Fibroblast of skin of left biceps (primary cell): ENCODE measurements at places on chromosomes 12 and 14.
A peak's percentile ranks its signal among the peaks of the same experiment; 100 is the strongest.

DNA sequence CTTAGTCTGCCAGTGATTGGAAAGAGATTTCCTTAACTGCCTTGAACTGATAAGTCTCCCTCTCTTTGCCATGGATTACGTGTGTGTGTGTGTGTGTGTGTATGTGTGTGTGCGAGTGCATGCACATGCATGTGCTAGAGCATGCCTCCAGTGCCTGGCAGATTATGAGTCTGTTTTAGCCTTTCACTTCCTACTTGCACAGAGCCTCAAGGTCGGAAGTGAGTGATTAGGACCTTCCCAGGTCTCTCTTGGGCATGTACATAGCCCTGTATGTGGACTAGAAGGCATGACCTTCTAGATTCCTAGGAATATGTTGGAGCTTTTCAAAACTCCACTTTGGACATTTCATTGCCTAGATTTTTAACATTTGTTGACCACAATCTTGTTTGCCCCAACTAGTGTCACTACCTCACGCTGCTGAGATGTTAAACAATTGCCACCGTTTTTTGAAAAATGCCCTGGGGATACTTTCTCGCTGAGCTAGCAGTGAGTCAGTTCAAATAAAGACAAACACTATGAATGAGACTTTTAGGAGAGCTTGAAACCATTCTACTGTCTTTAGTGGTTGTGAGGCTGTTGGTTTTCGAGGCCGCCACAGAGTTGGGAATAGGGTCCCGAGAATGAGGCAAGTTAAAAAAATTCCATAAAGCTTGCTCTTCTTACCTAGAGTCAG, 28.2 kb downstream of the KIAA0586 start:
- DNase-seq, result no peak

- DNase-seq, result no peak
These were observed 60.2 kb downstream of the PLXNC1 start for GRCh38 chr12:94208622-94208966.

- DNase-seq, result no peak
These were observed 46.6 kb upstream of the CDKN3 start for GRCh38 chr14:54350203-54350602.

DNA sequence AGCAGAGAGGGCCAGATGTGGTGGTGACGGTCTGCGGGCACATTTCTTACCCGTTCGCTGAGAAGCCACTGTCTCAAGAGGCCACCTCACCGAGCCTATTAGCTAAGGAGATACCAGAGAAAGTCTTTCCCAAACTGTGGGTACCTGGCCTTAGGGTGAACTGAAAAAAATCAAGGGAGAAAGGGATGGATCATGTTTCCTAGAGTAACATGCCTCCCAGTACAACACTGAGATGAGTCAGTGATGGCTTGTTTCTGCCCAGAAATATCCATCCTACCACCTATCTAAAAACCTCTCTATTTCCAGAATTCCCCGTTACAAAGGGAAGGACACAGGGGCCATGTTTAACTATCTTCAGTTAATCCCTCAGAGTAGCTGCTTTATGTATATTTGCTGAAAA, 83.7 kb downstream of the LMNTD1 start:
- no peak for DNase-seq

DNA sequence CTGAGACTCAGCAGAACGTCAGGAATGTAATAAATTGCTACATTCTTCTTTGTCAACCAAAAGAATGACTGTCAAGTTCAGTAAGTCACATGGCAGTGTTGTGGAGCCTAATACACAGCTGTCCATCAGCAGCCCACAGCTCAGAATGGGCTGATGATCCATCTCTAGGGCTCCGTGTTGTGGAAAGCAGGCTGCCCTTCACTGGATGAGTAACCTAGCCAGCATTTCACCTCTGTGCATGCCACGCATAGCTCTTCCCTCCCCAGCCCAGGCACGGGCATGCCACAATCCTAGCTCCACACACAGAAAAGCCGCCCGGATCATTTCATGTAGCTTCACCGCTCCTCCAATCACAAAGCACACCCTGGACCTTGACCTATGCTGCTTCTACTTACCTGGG, 878.0 kb upstream of the TMEM132C start:
- DNase-seq, result no peak

- DNase-seq, result no peak
These were observed 1094.1 kb upstream of the FLRT2 start for GRCh38 chr14:84435820-84436324.

GRCh38 chr12:108319277-108320234, 19.6 kb downstream of the CMKLR1 start:
- no peak for DNase-seq

- no peak for DNase-seq
These were observed 177.8 kb downstream of the RPS29 start for GRCh38 chr14:49408187-49408933.

DNA sequence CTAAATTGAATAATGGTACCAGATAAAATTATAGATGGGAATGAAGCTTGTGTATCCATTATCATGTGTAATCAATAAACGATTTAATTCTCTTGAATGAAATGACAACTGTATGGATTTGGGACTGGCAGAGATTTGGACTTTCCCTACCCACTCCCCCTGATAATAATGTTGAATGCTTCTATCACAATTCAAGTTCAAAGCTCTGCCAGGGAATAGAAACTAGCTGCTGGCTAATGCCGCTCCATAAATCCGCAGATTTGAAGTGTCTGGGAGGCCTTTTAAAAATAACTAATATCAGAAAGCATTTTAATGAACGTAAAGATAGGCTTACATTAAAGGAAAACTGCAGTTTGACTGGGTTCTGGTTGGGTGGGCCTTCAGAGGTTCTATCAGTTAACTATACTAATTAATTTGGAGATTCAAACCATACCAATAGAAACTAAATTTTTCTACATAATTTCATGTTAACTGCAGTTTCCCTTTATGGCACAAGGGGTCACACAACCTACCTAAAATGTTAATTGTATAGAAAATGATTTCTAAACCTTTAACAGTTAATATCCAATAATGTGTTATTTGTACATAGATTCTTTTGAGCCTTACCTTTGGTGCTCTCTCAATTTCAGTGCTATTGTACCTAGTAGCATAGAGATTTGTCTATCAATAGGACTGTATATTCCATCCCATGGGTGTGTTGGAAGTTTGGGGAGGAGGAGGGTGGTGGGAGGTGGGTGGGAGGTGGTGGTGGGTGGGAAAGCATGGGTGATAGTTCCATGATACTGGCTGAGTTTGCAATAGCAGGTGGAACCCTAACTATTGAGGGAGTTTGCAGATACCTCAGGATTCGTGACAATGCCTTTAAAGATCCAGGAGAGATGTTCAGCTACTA, 4.9 kb downstream of the HNRNPA1 start:
- no peak for DNase-seq

DNA sequence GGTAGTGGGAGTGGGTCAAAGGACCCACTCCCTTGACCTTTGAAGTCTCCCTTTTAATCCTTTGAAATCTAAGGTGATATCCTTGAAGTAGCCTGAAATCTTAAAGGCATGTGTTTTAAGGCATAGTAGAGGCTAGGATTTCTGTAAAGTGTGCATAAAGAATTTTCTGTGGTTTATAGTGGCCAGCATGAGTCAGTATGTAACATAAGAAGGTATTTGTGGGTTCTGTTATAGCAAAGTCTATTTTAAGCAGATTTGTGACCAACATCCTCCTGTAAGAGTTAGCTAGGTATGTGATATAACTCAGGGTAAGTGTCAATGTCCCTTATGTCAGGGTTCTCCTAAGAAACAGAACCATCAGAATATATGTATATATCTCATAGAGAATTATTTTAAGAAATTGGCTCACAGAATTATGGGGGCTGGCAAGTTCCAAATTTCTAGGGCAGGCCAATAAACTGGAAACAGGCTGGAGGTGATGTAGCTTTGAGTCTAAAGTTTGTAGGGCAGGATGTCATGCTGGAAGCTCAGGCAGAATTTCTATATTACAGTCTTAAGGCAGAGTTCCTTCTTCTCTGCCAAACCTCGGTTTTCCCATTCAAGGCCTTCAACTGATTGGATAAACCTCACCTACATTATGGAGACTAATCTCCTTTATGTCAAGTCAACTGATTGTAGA, 18.7 kb upstream of the EPYC start:
- peak; percentile 61 for DNase-seq

DNA sequence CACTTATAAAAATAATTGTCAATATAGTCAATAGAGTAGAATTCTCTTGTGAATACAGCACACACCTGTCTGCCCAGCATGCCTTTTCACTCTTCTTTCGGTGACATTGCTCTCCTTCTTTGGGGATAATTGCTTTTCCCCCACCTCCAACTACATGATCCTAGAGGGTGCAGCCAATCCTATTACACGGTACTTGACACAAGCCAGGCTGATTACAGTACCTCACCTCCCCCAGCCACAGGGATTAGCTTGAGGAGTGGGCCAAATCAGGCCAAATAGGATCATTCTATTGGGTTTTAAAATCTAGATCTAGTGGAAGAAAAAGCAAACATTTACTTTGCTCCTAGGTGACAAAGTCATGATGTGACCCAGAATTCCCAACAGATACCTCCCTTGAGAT, 16.8 kb upstream of the NFYB start:
- DNase-seq, result no peak

GRCh38 chr12:80269803-80270552, 170.6 kb downstream of the OTOGL start:
- no peak for DNase-seq

DNA sequence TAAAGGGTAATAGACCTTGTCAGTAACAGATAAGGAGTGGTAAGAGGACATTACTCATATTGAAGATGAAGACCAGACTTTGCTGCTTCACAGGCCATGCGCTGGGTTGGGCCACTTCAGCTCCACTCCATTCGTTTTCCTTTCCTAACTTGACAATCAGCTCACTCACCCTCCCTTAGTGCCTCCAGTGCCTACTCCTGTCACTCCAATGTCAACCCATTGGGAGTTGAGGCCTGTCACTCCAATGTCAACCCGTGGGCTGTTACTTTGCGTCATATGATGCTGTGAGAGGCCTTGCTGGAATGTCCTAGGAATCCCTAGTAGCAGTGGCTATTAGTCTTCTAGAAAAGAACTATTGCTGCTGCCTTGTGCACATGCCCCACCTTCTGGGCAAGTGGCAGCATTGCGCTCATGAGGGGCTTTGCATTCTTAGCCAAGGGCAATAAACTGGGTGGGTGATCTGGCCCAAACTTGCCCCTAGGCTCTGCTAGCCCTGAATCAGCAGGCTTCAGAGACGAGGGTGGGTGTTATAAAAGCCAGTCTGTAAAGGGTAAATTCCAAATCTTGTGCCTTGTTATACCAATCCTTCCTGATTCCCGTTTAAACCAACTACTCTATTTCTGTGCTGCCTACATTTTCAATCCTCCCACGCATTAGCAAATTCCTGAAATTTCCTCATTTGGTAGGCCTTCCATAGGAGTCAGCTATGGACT, 36.1 kb downstream of the BAZ2A start:
- peak; percentile 34 for DNase-seq

- DNase-seq, result peak; percentile 42
These were observed 5.4 kb upstream of the RIC8B start for GRCh38 chr12:106769078-106769477.

GRCh38 chr14:46581036-46581671, 70.4 kb downstream of the RPL10L start:
- peak; percentile 6 for DNase-seq

GRCh38 chr12:130538343-130539095, 177.6 kb downstream of the RIMBP2 start:
- DNase-seq, result no peak

GRCh38 chr12:106040521-106040920, 98.2 kb downstream of the NUAK1 start:
- DNase-seq, result no peak

DNA sequence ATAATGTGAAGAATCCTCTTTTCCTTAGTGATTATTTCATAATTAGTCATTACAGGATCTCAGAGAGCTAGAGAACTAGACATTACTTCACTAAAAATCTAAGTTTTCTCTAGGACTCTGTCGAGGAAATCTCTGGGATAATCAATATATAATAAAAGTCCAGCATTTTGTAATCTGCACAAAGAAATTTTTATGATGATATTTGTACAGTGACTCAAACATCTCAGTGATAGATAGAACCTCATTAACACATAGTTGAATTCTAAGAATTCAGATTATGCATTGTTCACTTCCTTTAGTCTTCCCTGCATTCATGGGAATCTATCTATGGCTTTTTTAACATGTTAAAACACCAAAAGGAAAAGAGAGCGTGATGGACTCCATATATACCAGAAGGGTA, 11.0 kb downstream of the ITPR2 start:
- DNase-seq, result no peak

- no peak for DNase-seq
These were observed 2.1 kb downstream of the SAMD4A start for GRCh38 chr14:54568821-54569595.

GRCh38 chr12:43284486-43285158, 267.4 kb downstream of the ADAMTS20 start:
- DNase-seq, result no peak

DNA sequence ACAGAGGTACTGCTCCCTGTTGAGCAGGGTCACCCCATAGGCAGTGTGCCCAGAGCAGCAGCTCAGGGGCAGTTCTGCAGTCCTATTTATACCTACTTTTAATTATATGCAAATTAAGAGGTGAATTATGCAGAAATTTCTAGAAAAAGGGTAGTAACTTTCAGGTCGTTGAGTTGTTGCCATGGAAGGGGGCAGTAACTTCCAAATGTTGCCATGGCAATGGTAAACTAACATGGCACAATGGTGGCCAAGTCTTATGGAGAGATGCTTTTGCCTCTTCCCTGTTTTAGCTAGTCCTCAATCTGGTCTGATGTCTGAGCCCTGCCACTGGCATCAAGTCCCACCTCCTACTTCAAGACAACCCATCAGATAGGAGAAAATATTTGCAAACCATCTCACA, 30.4 kb upstream of the P2RX7 start:
- DNase-seq, result no peak

GRCh38 chr14:68293404-68293803, 473.8 kb downstream of the RAD51B start:
- no peak for DNase-seq

GRCh38 chr12:119758234-119758633, 90.3 kb downstream of the PRKAB1 start:
- no peak for DNase-seq

GRCh38 chr12:5571115-5571514, 139.2 kb downstream of the NTF3 start:
- DNase-seq, result no peak

DNA sequence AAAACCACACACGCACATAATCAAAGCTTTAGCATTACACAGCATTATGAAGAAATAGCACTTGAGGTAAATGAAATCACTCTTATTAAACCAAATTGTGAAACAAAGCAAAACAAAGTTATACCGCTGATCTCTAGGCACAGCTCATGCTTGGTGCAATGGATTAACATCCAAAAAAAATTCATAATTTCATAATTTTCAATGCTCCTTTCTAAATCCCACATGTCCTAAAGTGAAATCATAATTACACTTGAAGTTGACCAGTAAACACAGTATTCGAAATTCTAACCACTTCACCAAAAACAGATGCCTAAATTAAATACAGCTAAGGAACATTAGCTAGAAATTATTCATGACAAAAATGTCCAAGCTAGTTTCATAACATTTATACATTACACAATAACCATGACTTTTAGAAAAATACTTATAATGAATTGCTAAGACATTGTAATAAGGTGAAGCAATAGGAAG, 1.5 kb downstream of the MLH3 start:
- no peak for DNase-seq
